ENCODE measurements at places on chromosomes 11 and 22.
A peak's percentile ranks its signal among the peaks of the same experiment; 100 is the strongest.

DNA sequence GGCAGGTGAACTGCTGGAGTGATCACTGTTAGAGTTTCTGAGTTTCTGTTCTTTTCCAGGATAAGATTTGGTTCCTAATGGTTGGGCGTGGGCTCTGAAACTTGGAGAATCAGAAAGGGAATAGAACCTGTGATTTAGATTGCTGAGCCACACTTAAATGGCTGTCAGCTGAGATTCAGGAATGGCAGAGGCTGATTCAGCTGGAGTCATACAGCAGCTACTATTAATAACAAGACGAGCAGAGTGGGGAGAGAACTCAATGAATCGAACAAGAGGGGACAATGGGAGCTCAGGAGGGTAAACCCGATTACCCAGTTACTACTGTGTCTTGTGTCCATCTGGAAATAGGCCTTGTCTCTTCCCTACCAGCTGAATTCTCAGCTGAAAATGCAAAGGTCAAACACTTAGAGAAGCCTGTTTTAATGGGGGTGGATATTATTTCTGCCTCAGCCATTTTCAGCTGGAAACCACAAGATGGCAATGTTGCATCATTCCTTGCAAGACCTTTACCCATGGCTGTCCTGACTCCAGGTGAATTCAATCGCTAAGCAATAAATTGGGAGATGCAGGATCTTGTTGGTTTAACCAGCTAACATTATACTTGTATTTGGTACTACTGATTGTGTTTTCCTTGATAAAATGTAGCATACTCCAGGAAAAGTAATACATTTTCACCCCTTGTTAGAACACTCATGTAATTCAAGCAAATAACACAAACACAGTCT lies 104.5 kb upstream of the RAG2 start:
- DNase-seq = no peak

- no peak for DNase-seq
Measured at GRCh38 chr11:118923721-118924587, 1.8 kb downstream of the BCL9L start.

- DNase-seq = no peak
Measured at GRCh38 chr11:103773059-103773458, 263.4 kb upstream of the DDI1 start.

- peak; percentile 86 for DNase-seq
Measured at GRCh38 chr22:42581762-42582716, 28.3 kb downstream of the SERHL2 start.

DNA sequence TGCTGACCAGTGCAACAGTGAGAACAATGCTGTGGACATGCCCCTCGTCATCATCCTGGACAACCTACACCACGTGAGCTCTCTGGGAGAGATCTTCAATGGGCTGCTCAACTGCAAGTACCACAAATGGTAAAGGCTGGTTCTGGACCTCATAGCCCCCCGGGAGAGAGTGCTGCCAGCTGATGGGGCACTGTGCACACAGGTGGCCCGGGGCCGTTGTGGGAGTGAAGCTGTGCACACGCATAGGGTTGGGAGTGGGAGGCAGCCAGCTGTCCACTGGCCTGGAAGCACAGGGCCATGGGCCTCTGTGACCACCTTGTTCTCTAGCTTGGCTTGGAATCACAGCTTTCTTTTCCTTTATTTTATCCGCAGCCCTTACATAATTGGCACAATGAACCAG lies 57.0 kb downstream of the DBX1 start:
- DNase-seq = no peak

DNA sequence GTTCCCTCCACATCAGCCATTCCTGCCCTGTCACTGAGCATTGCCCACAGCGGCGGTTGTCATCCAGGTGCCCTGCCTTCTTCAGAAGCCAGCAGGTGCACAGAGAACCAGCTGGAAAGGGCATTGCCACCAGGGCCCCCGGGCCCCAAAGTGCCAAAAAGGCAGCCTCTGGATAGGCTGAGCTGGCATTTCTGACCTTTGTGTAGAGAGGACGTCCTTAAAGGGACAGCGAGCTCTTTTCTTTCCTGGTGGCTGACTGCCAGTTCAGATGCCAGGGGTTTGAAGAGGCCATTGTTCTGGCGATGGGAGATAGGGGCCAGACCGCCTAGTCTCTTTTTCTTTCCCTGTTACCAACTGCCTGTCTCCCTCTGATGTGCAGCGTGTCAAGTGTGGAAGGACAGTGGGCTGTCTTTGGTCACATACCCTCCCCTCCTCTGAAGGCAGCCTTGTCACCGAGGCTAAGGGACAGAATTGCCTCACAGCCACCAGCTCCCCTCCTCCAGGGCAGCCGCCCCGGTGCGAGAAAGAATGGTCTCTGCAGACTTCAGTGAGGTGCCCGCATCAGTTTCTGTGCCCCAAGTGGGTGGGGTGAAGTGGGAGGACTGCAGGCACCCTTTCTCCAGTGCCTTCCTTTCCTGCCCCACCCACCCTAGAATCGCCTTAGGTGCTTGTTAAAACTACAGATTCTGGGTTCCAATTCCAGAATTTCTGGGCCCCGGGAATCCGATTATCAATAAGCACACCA lies 109.6 kb downstream of the SCN3B start:
- no peak for DNase-seq

- no peak for DNase-seq
Measured at GRCh38 chr11:36009473-36009872, 65.6 kb downstream of the LDLRAD3 start.

DNA sequence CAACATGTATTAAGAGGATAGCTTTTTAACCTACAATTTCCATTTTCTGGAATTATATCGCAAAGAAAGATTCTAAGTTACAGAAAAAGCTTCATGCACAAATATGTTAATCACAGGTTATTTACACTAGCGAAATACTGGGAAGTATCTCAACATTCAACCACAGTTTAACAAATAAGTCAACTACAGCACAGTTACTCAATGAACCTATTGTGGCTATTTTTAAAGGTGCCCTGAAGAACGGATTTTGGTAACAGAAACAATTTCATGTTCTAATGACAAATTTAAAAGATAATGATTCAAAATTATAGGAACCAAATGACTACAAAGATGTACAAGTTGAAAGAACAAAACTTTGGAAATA lies 51.2 kb downstream of the SYN3 start:
- DNase-seq = no peak

GRCh38 chr11:15851051-15851498 lies 505.3 kb downstream of the SOX6 start:
- DNase-seq = no peak

- DNase-seq = no peak
Measured at GRCh38 chr11:3171931-3172560, 6.9 kb upstream of the OSBPL5 start.

DNA sequence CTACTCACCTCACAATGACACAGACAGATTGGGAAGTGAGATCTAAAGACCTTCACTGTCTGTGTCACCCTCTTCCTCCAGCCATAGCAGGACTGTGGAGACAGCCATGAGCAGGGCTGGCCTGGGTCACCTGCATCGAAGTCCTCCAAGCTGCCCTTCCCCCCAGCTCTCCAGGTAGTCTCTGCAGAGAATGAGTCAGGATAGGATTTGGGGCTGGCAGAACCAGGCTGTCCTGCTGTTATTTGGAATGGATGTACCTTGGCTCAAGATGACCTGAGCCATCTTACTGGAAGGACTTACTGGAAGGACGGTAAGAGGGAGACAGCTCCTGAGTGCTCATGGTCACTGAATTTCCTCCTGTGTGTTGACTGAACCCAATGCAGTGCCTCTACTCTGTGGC lies 29.2 kb downstream of the GGTLC2 start:
- no peak for DNase-seq

DNA sequence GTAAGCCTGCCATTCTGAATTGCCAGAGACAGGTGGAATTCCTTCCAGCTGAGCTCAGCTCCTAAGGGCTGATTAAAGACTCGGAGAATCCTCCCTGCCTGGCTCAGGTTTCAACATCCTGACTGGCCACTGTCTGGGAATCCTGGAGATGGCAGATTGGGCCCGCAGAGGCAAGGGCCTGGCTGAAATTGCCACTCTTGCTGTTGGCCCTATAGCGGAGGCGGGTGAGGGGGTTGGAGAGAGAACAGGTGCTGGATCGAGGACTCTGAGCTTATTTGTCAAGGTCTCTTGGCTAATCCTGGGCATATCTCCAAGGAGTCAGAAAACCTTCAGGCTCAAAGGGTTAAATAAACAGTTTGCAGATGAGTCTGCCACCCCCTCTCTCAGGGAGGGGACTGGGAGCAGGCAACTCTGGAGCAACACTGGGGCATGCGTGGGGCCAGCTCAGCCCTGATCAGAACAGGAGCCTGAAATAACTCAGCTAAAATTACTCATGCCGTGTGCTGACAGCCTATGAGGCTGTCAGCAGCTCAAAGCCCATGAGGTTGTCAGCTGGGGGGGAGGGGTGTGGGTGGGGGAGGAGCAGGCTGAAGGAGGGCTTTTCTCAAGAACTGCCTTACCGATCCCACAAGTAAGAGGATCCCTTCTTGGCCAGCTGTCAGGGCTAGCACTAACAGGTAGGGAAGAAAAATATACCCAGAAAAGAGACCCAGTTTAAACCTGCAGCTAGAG lies 14.7 kb upstream of the MFRP start:
- DNase-seq = no peak

DNA sequence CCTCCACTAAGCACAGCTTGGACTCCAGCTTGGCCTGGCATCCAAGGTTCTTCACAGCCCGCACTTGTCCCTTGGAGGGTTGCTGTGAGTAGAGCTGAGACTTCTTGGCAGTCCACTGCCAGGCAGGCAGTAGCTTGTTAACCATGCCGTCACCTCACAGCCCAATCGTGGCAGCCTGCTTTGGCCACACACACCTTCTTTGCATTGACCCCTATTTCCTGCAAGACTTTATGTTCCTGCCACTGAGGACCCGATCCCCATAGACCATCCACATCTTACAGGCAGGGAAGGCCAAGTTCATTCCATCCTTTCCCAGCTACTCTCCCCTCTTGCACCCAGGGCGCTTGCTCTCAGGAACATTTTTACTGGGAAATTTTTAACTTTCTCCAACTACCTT lies 2.5 kb upstream of the PYGM start:
- no peak for DNase-seq

- DNase-seq = no peak
Measured at GRCh38 chr11:15826826-15827225, 529.5 kb downstream of the SOX6 start.

- DNase-seq = no peak
Measured at GRCh38 chr11:125168918-125169456, 4.4 kb downstream of the PKNOX2 start.

DNA sequence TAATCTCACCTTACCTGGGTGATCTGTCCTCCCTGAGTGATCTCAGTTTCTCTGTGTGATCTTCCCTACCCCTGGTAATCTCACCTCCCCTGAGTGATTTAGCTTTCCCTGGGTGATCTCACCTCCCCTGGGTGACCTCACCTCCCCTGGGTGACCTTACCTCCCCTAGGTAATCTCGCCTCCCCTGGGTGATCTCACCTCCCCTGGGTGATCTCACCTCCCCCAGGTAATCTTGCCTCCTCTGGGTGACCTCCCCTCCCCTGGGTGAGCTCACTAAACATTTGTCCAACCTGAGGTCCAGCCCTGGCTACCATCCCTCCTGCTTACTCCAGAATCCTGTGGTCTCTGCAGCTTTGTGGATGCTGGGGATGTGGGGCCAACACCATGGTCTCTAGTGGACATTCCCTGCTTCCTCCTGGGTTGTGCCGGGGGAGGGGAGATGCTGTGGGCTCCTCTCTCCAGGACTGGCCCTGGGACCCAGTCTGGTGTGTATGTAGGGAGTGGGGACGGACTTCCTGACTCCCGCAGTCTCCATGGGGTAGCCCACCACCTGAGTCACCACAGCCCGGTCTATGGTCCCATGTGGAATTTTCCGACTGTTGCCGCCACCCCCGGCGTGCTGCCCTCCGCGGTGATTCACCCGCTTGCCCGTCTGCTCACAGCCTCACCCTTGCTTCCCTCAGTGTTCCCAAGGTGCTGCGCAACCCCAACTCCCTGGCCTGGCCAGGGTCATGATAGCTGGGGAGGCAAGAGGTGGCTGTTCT lies 9.9 kb downstream of the LSP1 start:
- DNase-seq = no peak

- DNase-seq = no peak
Measured at GRCh38 chr11:12219757-12220156, 109.4 kb downstream of the MICAL2 start.

DNA sequence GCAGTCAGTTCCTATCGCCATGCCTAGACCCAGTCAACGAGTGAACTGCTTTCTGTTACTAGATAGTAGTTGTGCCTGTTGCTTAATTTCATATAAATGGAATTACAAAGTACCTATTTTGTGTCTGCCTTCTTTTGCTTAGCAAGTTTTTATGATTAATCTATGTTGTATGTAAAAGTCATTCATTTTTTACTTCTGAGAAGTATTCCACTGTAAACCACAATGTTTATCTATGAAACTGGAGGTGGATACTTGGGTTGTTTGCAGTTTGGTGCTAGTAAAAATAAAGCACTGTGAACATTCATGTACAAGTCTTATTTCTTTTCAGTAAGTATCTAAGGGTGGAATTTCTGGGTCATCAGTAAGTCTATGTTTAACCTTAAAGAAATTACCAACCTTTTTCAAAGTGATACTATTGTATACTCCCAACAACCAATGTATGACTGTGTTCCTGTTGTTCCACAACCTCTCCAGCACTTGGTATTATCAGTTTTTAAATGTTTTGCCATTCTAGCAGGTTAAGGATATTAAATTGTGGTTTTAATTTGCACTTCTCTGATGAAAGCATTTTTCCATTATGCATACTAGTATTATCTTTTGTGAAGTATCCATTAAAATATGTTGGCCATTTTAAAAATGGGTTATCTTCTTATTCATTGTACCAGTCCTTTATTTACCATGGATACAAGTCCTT lies 68.2 kb downstream of the DNAJC24 start:
- DNase-seq = no peak

GRCh38 chr11:20373147-20373546 lies 9.6 kb downstream of the HTATIP2 start:
- DNase-seq = no peak

DNA sequence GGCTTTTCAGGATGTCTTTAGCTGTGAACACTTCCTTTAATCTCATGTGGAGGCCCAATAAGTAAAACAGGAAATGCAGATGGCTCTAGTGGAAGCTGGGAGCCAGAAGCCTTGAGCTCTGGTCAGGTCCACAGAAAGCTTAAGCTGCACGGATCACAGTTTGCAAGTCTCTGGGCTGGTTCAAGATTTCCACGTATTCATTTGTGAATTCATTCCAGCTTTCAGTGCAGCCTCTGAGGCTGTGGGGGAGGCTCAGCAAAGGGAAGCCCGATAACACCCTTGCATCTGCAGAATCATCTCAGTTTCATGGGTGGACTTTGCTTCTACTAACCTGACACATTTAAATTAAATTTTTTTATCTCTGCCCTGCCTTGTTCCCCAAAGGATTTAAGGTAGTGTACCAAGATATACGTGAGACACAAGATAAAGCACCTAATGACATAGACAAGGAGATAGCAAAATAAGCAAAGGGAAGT lies 65.6 kb downstream of the ISX start:
- DNase-seq = no peak

Measured in activated CD4-positive, alpha-beta T cell treated with anti-CD3 and anti-CD28 coated beads for 4 hours (primary cell).